Cerebellar nuclear complex (tissue), 1 donor: ENCODE measurements at places on chromosomes 2 and 18.

DNA sequence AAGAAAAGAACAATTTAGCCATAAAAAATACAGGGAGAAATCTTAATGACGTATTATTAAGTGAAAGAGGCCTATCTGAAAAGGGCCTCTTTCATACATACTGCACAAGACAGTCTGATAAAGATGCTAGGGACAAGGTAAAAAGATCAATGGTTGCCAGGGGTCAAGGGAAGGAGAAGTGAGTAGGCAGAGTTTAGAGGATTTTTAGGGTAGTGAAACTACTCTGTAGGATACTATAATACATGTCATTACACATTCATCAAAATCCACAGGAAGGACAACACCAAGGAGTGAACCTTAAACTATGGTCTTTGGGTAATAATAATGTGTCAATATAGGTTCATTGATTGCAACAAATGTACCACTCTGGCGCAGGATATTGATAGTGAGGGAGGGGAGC lies 289.3 kb downstream of the FSIP2 start:
- no peak for DNase-seq

- DNase-seq = no peak
These were observed 51.0 kb downstream of the PAX8 start for GRCh38 chr2:113227698-113228097.

DNA sequence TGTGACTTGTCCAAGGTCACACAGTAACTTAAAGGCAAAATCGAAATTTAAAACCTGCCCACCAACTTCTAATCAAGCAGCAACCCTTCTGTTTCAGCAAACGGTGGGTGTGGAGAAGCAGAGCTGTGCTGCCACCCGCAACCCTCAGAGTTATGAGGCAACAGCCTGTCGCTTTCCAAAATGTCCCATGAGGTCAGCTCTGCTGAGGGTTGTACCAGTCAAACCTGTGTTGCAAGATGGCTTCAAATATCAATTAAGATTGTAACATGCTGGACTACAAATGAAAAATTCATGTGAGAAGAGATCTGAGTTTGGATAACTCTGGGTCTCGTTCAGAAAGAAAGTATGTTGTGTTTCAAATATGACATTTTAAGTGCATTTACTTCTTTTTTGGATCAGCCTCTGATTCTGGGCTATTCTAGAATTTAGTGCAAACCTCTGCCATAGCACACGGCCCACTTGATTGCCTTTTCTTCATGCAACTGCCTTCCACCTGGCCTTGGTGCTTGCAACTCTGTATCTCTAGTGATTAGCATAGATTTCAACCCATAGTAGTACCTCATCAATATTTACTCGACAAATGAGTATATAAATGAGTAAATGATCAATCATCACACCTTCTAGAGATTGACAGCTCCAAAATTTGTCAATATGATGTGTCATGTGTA lies 69.3 kb downstream of the TIMM21 start:
- DNase-seq = no peak

DNA sequence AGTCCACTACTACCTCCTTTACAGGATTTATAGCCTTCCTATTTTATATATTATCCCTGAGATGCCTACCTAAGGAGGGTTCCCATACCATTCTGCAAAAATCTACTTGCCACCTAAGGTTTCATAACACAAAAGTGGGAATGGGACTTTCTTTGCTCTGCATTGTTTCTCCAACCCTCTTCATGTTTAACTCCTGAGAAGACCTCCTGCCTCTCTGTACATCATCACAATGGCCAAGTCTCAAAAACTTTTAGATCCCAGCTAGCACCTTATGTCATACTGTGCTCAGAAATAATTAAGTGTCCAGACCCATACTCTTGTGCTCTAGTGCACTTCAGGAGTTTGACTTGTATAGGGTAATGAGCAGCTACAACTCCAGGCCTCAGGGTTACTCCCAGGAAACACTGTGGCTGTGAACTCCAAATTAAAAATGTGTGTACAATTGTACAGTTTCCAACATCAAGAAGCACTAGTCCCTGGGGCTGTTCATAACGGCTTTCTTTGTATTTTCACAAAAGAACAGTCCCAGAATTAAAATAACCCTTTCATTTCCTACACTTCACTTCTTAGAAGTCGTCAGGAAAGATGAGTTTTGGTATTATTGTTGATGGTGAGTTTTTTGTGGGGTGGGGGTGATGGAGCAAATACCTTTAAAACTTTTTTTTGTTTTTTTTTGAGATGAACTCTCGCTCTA lies 39.4 kb downstream of the METAP1D start:
- no peak for DNase-seq

DNA sequence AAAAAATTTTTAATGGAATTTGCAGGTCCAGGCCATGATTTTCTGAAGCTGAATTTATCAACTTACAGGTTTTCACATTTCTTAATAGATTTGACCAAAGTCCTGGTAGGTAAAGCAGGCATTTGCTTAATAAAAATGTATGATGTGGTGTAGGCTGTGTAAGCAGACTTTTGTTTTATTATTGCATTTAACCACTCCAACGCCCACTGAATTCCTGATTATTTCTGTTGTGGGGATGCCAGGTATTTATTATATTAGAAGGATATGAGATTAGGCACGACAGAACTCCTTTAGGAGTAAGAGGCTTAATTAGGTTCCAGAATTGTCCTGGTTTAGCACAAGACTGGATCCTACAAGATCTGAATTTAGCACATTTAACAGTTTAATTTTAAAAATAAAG lies 111.1 kb downstream of the ADCYAP1 start:
- no peak for DNase-seq

GRCh38 chr2:148674063-148675020 lies 29.8 kb downstream of the EPC2 start:
- no peak for DNase-seq

DNA sequence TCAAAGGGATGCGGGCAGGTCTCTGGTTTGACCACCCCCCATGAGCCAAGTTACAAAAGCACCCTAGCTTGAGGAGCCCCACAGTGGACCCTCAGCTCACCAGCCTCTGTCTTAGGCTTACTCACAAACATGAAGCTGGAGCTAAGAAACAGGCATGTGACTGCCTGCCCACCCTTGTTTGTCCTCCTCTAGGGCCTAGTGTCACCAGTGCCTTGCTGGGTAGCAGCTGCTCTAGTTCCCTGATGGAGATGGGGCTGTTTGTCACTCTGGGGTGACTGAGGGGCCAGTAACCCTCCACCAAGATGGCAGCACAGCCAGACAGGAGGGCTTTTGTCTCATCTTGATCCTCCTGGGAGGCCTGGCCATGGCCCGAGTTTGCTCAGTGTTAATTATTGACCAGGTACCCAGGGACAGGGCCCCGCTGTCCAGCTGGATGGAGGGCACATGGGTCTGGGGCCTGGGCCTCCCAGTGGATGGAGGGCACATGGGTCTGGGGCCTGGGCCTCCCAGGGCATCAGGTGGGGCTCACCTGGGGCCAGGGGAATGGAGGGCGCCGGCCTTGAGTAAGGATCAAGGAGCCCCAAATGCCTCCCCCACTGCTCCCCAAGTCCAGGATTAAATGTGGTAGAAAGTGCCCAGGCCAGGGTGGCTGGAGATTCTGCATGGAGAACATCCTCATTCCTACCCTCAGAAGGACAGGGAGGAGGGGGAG lies 185.9 kb upstream of the HAAO start:
- DNase-seq = no peak

DNA sequence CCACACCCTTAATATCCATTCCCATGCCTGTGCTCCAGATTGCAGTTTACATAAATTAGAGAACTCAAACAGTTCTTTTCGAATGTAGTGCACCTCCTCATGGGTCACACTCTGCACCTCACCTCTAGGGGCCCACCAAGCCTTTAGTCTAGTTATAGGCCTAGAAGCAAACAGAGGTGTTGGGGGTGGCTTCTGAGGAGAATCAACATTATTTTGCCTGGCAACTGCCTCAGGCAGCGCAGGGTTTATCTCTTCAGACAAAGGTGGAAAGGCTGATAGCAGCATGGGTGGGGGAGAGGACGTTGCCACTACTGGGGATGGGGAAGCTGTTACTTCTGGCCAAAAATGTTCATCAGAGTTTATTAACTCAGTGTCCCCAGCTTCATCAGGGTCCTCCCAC lies 5.0 kb upstream of the GYPC start:
- no peak for DNase-seq

DNA sequence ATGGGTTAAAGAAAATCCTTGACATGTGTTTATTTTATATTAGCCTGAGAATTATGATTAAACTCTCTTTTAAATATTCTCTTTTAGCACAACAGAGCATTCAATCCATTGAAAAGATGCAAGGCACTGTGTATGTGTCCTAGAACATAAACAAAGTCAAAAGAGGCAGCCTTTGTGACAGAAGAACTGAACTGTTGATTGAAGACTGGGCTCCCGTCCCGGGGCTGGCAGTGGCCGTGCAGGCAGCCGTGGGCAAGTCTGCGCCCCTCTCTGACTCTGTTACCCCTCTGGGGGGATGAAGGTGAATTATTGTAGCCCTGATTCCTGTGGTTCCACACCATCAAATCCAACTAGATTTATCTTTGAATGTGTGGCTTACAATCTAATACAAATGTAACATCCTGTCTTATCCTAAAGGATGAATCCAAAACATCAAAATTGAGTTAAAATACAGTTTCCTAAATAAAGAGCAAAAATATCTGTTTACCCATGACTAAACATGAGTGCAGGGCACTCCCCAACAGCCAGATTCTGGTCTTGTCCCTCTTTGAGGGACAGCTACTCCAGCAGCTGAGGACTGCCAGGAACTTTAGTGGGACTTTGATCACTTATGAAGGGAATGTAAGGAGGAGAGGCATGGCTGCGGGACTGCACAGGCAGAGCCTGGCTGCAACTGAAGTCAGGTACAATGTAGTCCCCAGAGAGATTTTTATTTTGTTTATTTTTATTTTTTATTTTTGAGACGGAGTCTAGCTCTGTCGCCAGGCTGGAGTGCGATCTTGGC lies 37.3 kb upstream of the SH3BP4 start:
- DNase-seq = no peak

DNA sequence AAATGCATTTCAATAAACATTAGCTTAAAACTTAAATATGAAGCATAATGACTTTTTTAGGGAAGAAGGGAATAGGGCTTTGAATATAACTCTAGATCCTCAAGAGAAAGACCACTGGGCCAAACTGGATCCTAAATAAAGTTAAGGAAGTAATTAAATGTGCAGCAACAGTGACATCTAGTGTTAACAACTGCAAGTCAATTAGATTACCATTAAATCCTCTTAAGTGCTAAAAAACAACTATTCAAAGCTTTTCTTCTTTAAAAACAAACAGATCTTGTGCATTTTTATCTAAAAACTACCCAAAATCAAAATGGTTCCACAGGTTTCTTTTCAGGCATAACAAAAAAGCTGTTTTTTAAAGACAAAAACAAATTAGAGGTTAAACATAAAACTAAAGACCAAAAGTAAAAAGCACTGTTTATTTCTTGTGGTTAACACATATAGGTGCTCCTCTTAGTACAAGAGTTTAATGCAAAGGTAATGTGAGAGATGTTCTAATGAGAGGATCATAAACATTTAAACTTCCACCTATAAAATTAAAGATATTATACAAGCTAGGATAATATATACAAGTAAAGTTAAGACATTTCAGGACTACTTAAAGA lies 111.4 kb downstream of the THADA start:
- no peak for DNase-seq

GRCh38 chr2:150280231-150280630 lies 207.2 kb downstream of the RND3 start:
- DNase-seq = no peak
